ENCODE measurements at places on chromosomes 12 and 14.

GRCh38 chr12:2634471-2634870, 160.3 kb upstream of the FKBP4 start:
- no peak for DNase-seq

GRCh38 chr12:69779928-69780327, 41.3 kb downstream of the RAB3IP start:
- DNase-seq: peak; percentile 34

- peak; percentile 53 for DNase-seq
Measured at GRCh38 chr12:89064780-89065179, 287.5 kb downstream of the DUSP6 start.

- no peak for DNase-seq
Measured at GRCh38 chr12:73659802-73660201, 877.8 kb upstream of the ATXN7L3B start.

DNA sequence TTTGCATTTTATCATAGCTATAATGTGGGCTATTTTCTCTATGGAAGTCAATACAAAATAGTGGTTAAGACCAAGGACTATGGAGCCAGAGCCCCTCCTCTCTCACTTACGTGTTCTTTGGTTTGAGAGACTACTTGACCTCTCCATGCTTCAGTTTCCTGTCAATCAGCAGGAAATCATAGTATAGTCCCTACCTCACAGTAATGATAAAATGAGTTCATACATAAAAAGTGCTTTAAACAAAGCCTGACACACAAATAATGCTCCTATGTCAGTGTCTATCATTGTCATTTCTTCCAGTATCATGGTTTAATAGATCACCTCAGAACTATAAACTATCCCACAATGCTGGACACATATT, 90.4 kb downstream of the MED13L start:
- no peak for DNase-seq

DNA sequence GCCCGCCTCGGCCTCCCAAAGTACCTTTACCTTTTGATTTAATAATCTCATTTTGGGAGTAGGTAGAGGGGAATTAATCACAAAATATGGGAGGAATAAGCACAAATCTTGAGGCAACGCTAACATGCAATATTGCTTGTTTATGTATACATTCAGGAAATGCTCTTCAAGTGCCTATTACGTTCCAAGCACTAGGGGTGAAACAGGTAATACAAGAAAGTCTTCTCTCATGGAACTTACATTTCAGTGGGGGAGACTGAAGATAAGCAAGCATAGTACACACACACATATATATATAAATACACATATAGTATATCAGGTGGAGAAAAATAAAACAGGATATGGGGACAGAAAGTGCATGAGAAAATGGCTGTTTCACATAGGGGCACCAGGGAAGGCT, 19.0 kb upstream of the ERC1 start:
- DNase-seq: no peak

DNA sequence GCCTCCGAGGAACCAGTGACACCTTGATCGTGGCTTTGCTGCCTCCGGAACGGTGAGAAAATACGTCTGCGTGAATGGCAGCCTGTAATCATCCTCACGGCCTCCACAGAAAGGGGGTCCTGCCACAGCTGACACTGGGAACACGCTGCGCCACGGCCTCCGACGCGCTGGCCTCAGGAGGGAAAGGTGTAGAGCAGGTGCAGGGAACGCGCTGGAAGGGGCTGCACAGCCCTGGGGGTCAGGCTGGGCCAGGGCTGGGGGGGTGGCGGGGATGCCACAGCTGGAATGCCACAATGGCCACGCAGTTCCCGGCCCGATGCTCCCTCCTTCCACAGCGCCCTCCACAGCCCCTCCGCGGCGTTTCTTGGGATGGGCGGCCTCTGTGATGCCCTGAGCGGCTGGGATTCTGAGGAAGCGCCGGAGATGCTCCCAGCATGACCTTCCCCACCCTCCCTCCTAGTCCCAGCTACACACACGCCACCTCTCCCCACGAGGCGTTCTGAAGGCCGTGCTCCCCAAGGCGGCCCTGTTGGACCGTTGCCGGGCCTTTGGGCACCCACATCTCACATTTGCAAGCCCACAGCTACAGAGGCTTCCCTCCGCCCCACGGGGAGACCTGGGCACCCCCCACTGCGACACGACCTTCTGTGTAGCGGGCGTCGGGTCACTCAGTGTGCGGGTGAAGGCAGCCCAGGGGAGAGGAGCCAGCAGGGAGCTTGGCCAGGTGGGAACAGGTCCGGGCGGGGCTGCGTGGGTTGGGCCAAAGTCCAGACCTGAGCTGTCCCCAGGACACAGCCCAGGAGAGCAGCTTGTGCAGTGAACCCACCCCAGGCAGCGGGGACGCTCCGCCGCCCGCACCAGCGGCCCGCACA, 31.8 kb upstream of the GALNT9 start:
- DNase-seq: no peak

GRCh38 chr12:27158297-27158696, 75.9 kb upstream of the C12orf71 start:
- no peak for DNase-seq

DNA sequence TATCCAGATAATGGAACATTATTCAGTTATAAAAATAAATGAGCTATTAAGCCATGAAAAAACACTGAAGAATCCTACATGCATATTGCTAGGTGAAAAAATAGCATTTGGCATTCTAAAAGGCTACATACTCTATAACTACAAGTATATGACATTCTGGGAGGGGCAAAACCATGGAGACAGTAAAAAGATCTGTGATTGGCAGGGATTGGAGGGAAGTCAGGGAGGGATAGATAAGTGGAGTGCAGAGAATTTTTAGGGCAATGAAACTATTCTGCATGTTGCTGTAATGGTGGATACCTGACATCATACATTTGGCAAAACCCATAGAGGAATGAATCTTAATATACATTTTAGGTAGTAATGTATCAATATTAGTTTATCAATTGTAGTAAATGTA, 63.1 kb upstream of the SLC38A2 start:
- no peak for DNase-seq

DNA sequence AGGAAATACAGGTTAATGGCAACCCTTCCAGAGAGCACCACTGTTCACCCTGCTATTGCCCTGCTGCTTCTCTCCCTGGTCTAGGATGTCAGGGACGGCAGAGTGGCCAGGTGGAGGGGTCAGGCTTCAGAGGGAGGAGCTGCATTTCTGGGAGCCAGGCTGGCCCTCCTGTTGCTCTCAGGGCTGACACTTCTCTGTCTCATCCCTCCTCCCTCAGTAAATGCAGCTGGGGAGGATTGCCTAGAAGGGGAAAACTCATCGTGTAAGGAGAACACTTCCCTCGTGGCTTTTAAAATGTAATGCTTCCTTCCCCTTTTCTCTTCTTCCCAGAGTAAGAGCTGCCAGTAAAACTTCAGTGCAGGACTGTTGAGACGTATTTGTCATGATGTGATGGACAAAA, 20.8 kb downstream of the SUSD6 start:
- DNase-seq: no peak

- DNase-seq: peak; percentile 23
Measured at GRCh38 chr12:49304161-49304560, 9.2 kb downstream of the PRPH start.

Measured in fibroblast of skin of right quadriceps (primary cell).